Spleen (tissue), 13 donors: ENCODE measurements at places on chromosomes 1 and 21. TPM values are rescaled to one million over a fixed set of nuclear protein-coding genes. Genes with fewer than 3 reads are reported as not detected.

The IGSF9 gene
- 0.64 TPM for total RNA-seq

The BARHL2 gene
- total RNA-seq, result not detected

The HTR1D gene
- 0.13 TPM for total RNA-seq

The SSU72 gene
- total RNA-seq, result 168 TPM

DNA sequence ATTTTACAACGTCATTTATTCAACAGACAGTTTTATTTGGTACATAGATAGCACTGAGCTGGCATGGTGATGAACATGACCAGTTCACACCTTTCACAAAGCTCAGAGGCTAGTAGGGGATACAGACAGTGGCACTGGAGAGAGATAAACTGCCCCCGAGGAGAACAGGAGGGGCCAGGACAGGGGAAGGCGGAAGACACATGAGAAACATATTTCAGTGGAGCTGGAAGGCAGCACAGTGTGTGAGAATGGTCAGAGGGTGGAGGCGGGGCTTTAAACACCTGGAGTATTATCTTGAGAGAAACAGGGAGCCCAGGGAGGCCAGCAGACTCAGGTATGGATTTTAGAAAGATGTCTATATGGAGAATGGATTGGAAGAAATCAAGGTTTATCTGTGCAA, 49.5 kb downstream of the CHML start:
- H3K27me3 ChIP-seq, result no peaks in the 10 kb centered on the region
- no peaks in the 10 kb centered on the region for H3K4me1 ChIP-seq
- DNase-seq, result no peak
- no peak overlapping the region for H3K4me3 ChIP-seq
- no peak overlapping the region for H3K27ac ChIP-seq

DNA sequence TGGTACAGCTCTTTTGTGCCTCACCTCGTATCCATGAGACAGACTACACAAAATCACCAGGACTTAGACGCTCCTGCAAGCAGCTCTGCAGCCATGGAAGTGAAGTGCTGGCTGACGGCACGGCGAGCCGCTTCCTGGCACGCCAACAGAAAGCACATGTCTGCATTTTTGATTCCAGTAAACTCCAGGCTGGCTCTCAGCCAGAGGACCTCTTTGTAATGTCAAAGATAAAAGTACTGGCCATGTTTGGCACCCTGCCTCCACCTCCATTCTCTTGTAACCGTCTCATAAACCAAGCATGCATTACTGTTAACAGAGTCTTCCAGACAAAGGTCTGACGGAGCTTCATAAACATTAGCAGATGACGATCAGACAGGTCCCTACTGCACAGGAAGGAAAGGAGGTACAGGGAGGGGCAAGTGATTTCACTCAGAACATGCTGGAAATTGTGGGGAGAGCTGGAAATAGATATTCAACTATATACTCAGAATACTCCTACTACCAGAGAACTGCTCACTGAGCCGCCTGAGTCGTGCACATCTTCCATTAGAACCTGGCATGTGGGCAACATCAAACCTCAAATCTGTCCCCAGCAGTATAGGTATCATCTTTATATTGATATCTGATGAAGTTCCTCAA, 632.0 kb downstream of the SMYD3 start:
- H3K27ac ChIP-seq, result peak overlapping the region; percentile 21
- no peak overlapping the region for H3K4me3 ChIP-seq
- peaks cover 17% of the 10 kb centered on the region for H3K4me1 ChIP-seq
- H3K36me3 ChIP-seq, result no peaks in the 10 kb centered on the region
- no peaks in the 10 kb centered on the region for H3K27me3 ChIP-seq

GRCh38 chr1:171965777-171966176, 124.5 kb downstream of the DNM3 start:
- no peaks in the 10 kb centered on the region for H3K4me1 ChIP-seq
- DNase-seq, result no peak
- H3K4me3 ChIP-seq, result no peak overlapping the region
- no peaks in the 10 kb centered on the region for H3K27me3 ChIP-seq
- no peak overlapping the region for H3K27ac ChIP-seq
